ENCODE measurements at places on chromosomes 13 and 19.

DNA sequence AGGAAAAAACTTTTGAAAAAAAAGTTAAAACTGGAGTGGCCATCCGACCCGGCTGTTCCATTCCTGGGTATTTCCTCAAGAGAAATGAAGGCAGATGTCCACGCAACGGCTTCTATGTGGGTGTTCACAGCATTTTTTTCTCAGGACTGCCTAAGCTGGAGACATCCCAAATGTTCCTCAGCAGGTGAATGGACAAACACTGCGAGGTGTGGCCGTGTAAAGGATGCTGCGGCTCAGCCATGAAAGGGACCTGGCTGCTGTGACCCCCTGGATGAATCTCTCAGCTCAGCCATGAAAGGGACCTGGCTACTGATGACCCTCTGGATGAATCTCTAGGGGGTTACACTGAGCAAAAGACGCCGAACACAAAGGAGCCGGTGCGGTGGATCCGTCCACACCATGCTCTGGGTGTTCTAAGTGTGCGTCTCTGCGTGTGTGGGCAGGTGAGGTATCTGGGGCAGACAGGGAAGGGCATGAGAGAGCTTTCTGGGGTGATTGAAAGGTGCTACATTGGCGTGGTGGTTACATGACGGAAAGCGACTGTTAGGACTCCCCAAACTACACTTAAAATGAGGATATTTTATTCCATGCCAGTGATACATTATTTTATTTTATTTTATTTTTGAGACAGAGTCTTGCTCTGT lies 7.2 kb upstream of the ASPDH start:
- no peak for DNase-seq

DNA sequence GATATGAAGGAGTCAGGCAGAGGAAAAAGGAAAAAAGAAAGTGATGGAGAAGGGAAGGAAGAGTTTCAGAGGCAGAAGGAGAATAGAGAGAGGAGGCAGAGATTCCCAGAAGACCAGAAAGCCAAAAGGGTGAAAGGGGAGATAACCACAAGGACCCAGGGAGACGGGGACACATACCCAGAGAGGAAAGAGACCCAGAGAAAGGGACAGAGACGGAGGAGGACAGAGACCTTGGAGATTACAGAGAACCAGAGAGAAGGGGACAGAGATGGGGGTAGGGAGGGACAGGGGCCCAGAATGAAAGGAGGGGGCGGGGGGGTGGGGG lies 1.4 kb downstream of the PTH2 start:
- no peak for DNase-seq

DNA sequence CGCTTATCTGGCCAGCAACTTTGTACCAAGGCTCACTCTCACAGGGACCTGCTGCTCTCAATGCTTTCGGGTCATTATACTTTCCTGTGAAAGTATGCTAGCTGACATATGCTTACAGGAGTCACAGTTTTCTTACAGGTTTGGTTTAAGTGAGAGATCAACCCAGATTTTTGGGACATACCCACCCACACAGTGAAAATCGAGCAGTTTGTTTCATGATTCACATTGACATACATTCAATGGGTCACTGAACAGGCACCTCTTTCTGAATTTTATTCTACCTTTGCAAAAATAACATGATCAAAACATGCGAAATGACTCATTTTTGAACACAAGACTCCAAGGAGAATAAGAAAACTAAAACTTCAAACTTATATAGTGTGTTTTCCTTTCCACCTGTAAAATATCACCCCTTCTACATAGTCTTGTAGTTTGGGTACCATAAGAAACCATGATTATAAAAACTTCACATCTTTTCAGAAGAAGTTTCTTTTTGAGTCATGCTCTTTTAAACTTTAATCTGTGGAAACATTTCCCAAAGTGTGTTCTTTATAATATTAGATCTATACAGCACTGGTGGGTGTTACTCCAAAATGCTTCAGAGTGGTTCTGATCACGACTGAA lies 44.3 kb upstream of the TEX29 start:
- no peak for DNase-seq

- no peak for DNase-seq
These were observed 129.8 kb downstream of the URI1 start for GRCh38 chr19:30071871-30072270.

GRCh38 chr13:31174018-31174417 lies 12.3 kb upstream of the HSPH1 start:
- DNase-seq, result peak; percentile 64

DNA sequence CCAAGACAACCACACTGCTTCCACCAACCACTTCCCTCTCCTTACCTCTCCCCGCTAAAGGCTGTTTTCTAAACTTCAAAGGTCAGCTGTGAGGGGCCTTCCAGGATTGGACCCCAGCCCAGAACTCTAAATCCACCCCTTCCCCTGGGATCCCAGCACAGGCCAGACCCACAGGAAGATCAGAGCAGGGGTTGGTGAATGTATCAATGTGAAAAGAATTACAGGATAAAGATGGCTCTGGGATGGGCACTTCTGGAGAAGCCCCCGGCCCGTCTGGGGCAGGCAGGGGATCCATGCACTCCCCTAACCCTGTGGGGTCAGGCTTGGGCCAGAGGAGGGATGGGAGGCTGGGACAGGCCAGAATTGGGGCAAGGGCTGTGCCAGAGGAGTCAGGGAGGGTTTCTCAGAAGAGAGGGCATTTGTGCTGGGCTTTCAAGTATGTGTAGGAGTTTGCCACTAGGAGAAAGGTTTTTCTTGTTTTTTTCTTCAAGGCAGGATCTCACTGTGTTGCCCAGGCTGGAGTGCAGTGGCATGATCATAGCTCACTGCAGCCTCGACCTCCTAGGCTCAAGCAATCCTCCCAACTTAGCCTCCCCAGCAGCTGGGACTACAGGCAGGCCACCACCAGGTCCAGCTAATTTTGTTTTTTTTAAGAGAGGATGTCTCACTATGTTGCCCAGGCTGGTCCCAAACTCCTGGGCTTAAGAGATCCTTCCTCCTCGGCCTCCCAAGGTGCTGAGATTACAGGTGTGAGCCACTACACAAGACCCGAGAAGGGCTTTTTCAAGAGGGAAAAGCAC lies 1.0 kb upstream of the MEF2B start:
- DNase-seq, result peak; percentile 42

Measured in cardiac muscle cell (in vitro differentiated cells and primary cell).